ENCODE measurements at places on chromosomes 6 and 20.

GRCh38 chr20:49284818-49285217 is 7.0 kb upstream of the ZNFX1 start:
- no peak for DNase-seq

DNA sequence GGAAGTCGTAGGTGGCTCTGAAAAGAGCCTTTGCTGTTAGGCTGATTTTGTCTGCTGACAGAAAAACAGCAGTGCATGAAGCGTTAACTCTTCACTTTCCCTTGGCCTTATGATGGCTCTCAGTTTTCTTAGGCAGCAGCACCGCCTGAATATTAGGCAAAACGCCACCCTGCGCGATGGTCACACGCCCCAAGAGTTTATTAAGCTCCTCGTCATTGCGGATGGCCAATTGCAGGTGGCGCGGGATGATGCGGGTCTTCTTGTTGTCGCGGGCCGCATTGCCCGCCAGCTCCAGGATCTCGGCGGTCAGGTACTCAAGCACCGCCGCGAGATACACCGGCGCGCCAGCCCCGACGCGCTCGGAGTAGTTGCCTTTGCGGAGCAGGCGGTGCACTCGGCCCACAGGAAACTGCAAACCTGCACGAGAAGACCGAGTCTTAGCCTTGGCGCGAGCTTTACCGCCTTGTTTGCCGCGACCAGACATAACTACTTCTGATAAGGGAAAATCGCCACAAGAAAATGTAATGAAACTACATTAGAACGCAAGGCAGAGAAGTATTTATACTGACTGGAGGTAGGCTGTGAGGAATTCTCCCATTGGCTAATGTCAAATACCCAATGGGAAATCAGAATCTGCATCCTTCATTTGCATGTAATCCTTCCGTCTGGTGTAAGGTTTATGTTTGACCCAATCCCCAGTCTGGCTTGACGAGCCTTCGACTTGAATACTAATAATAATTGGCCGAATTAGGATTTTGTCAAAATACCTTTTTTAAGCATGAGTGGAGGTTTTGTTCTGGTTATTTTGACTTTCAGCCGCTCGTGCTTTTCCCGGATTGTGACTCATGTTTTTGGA is 53.9 kb upstream of the HFE start:
- no peak for DNase-seq

- no peak for DNase-seq
These were observed 21.3 kb downstream of the ZNF831 start for GRCh38 chr20:59184880-59185447.

GRCh38 chr6:11754625-11755271 is 23.9 kb downstream of the ADTRP start:
- no peak for DNase-seq

- DNase-seq: no peak
These were observed 19.0 kb upstream of the BHLHE23 start for GRCh38 chr20:63025534-63026331.

GRCh38 chr20:61217848-61218247 is 34.2 kb upstream of the CDH4 start:
- no peak for DNase-seq

DNA sequence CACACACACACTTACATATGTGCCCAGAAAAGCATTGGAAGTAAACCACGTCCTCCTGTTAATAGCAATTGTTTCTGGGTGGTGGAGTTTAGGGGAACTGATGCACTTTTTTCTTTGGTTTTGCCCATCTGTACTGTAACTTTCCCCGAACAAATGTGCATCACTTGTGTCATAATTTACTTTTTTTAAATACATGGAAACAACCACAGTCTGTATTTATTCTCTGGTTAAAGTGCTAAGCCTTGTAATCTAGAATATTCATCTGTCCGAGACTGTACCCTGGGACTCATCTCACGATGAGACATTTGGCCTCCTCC is 61.5 kb upstream of the CD93 start:
- DNase-seq: no peak

GRCh38 chr6:6191909-6192308 is 128.6 kb downstream of the F13A1 start:
- no peak for DNase-seq

DNA sequence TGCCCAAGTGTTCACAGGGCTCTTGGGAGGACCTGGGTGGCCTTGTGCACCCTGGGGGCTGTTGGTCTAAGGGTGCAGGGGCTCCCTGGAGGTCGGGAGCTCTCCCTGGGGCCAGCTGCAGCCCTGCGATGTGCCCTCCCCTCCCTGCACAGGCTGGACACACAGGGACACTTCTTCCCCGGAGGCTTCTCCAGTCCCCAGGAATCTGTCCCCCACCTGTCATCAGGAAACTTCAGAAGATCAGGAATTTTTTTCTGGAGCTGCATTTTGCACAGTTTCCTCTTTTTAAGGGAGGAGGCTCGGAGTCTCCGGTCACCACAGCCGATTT is 66.9 kb upstream of the BHLHE23 start:
- no peak for DNase-seq

- no peak for DNase-seq
These were observed 27.0 kb downstream of the EDEM2 start for GRCh38 chr20:35120012-35120701.

DNA sequence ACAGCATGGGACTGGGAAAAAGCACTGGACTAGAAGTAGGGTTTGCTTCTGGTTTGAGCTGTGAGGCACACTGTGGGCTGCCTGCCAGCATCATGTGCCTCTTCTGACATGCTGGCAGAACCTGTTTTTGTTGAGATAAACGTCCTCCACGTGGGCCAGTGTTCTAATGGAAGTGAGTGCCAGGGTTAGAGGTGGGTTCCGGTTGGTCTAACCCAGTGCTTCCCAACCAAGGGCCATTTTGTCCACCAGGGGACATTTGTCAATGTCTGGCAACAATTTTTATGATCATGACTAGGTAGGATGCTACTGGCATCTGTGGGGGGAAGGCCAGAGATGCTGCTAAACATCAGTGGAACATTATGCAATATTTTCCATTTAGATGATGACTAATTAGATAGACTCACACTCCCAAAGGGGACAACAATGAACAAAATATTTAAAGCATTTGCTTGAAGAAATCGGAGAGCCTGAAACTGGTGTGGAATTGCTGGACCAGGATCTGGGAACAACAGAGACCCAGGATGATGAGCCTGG is 7.8 kb upstream of the APMAP start:
- no peak for DNase-seq

- DNase-seq: no peak
These were observed 404.4 kb downstream of the BMP2 start for GRCh38 chr20:7171911-7172310.

DNA sequence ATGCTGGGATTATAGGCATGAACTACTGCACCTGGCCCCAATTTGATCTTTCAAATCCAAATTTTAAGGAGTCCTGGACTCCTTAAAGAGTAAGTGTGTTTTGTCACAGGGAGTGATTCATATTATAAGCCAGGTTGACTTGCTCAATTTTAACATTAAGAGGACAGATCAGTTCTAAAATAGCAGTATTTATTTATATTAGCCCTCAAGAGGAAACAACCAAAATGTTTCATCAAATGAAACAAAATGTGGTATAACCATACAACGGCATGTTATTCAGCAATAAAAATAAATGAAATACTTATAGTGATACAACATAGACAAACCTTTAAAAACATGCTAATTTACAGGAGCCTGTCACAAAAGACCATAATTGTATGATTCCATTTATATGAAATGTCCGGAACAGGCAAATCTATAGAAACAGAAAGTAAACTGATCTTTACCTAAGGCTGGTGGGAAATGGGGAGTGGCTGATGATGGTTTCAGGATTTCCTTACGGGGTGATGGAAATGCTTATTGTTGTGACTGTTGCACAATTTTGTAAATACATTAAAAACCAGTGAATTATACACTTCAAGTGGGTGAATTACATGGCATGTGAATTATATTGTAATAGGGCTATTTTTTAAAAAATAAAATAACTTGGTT is 637.4 kb downstream of the MMUT start:
- no peak for DNase-seq
